Activated CD8-positive, alpha-beta T cell treated with anti-CD3 and anti-CD28 coated beads for 36 hours (primary cell): ENCODE measurements at places on chromosomes 5 and 9. TPM values are rescaled to one million over a fixed set of nuclear protein-coding genes. Genes with fewer than 3 reads are reported as not detected.

The SLC25A2 gene
- 0.25 TPM for total RNA-seq

The PCDHA10 gene
- total RNA-seq: not detected

The GPR21 gene
- 0.45 TPM for total RNA-seq

The QRFP gene
- not detected for total RNA-seq

The IL17B gene
- total RNA-seq: not detected

The CLIC3 gene
- not detected for total RNA-seq

The ARAP3 gene
- 7.2 TPM for total RNA-seq

- DNase-seq: no peak
These were observed 16.4 kb downstream of the RAD23B start for GRCh38 chr9:107299437-107299836.

- no peak for DNase-seq
These were observed 40.1 kb upstream of the PDE8B start for GRCh38 chr5:77170196-77170890.

DNA sequence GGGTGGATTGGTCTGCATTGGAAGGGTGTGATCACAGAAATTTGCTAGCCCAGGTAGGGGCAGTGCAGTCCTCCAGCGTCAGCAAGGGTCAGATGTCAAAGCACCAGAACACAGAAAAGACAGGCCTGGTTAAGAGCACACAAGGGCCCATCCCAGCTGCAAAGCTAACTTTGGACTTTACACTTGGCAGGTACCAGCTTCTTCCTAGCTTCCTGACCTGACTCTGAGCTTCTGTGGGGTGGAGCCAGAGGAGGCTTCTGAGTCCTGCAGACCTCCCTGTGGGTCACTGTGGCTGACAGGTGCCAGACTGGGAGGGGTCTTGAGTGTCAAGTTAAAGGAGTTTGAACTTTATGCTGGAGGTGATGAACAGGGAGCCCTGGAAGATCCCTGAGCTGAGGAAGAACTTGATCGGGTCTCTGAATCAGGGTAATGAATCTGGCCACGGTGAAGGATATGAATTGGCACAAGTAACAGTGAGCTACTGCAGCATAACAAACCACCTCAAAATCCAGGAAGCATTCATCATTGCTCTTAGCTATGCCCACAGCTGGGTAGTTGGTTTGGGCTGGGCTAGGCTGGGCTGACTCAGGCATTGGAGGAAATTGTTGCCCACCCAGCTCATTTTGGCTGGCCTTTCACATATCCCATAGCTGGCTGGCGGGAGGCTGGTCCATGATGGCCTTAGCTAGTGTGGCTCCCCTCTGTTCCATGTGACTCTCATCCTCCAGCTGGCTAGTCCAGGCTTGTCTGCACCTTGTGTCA is 63.4 kb downstream of the BARX1 start:
- DNase-seq: no peak

DNA sequence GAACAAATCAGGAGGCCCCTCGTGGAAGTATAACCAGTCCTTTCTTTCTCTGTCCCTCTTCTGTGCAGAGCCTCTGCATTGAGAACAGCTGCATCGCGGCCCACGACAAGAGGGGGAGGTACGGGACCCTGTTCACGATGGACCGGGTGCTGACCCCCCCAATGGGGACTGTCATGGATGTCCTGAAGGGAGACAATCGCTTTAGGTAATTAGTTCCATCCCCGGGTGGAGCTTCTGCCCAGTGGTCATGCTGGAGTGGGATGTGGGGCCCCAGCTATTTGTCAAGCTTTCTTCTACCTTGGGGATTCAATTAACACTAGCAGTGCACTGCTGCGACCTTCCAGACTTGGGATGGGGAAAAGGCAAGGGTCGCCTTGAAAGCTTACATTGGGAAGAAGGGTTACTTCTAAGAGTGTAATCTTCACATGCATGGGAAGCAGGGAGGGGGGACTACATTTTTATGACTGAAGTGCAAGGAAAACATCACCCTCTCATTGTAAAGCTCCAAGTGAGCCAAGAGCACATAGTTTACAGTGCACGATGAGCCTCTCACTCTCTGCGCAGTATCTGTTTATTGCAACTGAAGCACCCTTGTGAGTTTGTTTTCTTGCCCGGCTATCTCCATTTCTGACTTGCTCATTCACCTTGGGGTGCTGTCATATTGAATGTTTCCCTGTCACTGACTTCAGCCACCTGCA is 27.0 kb downstream of the TGFBI start:
- no peak for DNase-seq

DNA sequence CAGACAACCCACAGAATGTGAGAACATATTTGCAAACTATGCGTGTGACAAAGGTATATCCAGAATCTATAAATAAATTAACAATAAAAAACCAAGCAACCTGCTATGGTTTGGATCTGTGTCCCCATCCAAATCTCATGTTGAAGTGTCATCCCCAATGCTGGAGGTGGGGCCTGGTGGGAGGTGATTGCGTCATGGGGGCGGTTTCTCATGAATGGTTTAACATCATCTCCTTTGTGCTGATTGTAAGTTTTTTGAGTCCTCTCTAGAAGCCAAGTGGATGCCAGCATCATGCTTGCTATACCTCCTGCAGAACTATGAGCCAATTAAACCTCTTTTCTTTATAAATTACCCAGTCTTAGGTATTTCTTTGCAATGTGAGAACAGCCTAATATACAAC is 335.4 kb downstream of the MAN2A1 start:
- no peak for DNase-seq

DNA sequence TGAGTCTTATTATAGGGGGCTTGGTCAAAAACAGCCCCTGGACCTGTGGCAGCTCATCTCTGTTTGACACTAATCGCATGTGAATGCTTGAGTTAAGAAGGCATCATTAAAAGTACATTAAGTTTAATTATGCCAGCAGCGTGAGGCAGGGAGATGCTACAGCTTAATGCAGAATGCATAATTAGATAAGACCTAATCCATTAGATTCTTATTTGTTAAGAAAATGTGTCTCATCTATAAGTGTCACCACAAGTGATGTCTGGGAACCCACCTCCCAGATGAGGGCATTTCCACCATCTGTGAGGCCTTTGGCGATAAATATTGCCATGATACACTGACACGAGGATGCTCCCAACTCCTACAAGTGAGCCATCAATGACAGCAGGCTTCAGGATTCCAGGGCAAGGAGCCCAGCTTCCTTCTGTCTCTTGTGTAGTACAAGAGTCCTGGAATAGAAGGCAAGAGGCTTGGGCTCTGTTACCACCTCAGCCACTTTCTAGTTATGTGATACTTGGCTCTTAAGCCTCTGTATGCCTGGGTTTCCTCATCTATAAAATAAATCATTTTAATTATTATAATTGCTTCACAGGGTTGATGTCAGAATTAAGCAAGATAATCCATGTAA is 202.7 kb downstream of the FAM114A2 start:
- no peak for DNase-seq

DNA sequence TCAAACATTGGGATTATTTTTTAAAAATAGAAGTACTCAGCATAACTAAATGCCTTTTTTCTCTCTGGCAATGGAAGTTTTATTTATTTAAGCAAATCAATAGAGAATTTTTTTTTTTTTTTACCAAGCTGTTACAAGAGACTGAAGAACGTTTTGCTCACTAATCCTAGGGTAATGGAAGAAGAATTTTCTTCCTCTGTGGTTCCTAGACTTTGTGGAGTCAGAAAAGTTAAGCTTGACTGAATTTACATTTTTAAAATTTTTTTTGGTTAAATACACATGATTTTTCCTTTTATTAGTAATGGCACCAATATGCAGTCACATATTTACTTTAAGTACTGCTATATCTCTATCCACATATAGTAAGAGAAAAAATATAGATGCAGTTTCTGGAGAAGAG is 189.8 kb downstream of the PCSK1 start:
- DNase-seq: no peak

GRCh38 chr5:147613359-147613758 is 103.5 kb upstream of the DPYSL3 start:
- no peak for DNase-seq

GRCh38 chr5:115296124-115297022 is at the start of gene CCDC112:
TSS of gene CCDC112 (minus strand) at chr5:115296654. CDS start at chr5:115296543, 111 bp downstream.
- DNase-seq: peak; percentile 81

DNA sequence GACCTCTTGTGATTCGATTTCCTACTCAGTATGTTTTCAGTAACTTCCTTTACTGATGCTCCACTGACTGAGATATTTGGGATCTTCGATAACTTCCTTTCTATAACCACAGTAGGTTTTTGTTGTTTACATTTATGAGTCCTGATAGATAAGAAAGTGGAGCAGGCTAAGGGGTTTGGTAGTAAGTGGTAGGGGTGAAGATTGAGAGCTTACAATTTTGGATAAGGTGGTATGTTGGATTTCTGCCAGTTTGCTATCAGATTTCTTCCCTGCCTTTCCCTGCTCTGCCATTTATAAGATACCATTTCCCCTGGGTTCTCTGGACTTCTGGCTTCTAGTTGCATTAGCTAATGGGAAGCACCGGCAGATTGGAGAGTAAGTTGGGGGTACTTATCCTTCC is 7.9 kb upstream of the NDUFS4 start:
- DNase-seq: no peak

DNA sequence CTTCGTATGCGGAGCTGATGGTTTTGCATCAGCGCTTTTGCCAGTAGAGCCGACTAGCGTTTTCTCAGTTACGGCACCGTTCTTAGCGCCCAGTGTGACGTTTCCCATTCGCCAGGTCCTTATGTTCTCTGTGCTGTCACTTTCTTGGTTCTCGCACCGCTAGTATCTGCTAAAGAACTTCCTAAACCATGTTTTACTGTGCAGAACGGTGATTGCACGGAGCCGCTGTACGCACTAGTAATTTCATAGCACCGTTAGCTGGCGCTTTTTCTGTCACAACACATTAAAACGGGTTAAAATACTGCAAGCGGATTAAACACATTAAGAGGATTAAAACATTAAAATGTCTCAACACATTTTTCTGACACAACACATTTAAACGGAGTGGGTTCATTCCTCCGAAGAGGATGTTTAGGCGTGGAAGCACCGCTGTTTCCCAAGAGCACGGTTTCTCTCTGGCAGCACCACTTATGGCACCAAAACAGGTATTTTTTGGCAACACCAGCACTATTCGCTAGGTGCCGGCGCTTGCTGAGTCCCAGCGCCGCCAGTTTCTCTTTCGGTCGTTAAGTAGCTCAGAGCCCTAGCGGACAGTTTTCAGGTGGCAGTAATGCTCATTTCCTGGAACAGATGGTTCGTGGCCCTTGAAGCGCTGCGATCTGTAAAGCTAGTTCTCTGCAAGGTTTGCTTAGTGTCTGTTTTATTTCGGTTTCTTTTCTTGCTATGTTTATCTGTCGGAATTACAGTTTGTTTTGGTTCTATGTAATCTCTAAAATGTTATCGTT is 20.3 kb downstream of the ANXA2R start:
- DNase-seq: peak; percentile 93

- DNase-seq: no peak
These were observed 30.4 kb upstream of the DMRT1 start for GRCh38 chr9:811106-811531.

DNA sequence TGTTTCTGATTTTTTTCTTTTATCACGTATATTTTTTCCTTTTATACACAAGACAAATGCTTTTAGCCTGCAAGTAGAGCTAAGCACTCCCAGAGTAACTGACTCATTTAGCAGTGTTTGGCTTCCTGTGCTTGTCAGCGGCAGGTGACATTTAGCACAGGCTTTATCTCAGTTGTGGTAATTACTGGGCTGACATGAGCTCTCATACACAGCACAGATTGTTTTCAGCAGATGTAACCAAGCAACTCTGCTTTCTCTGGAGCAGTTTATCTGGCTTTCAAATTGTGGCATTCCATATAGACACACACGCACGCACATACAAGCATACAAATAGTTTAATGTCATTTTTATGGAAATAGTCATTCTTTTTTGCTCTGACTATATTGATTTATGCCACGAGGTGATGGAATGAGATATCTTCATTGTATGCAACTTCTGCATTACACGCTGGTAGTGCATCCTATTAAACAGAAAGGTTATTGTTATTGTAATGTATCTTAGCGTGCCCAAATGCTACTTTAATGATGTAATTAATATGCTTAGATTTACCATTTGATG is 379.0 kb upstream of the GRAMD2B start:
- DNase-seq: no peak

DNA sequence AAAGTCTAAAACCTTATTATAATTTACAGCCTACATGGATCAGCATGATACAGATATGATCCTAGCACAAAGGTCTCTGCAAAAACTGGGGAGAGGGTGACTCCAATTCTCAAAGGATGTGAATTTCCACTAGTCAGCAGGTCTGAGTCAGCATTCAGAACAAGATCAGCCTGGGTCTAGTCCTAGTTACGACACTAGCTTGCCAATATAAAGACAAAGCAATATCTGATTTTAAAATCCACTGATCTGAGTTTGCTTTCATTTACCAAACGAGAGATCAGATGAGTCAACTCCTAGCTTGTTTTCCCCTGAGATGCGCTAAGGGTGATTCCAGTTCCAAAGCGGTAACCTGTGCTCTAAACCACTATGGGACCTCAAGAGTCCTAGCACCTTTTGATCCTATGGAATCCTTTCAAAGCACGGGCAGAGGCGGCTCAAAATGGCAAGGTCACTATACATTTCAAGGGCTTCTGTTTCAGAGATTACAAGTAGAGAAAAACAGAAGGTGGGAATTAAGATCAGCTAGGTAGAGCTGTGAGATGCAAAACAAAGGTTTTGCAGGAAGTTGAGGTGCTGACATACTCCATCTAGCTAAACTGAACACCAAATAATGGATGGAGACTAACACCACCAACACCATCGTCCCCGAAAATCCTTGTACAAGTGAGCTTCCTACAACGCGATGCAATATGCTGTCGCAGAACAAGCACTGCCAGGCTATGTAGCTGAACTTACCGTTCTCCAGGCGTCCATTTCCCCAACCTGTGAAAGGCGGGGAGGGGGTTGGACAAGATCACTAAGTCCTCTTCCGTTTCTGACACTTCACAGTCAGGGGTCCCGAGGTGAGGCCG is 906 bp downstream of the SLC25A51 start:
- DNase-seq: peak; percentile 12

DNA sequence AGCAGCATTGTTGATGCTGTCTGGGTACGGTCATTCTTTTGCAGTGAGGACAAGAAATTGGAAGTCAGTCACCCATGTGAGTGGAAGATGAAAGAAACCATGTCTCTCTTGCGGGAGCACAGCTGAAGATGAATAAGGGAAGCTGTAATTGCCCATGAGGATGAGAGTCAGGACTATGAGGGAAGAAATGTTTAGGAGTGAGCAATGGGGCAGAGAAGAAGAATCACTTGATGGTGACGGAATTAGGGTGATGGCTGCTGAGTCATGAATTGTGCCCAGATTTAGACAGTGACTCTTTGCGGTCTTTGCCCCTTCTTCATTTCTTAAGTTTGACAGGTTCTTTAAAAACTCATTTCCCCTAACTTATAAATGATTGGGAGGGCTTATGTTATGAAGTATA is 183.3 kb downstream of the MAST4 start:
- no peak for DNase-seq
